ENCODE measurements at places on chromosomes 3 and 15.

GRCh38 chr3:104805042-104805441 is 561.7 kb upstream of the ALCAM start:
- DNase-seq = no peak

GRCh38 chr3:102163039-102163817 is 271.6 kb upstream of the ZPLD1 start:
- peak; percentile 73 for DNase-seq

- DNase-seq = no peak
Measured at GRCh38 chr3:187706971-187707370, 4.6 kb upstream of the RTP2 start.

DNA sequence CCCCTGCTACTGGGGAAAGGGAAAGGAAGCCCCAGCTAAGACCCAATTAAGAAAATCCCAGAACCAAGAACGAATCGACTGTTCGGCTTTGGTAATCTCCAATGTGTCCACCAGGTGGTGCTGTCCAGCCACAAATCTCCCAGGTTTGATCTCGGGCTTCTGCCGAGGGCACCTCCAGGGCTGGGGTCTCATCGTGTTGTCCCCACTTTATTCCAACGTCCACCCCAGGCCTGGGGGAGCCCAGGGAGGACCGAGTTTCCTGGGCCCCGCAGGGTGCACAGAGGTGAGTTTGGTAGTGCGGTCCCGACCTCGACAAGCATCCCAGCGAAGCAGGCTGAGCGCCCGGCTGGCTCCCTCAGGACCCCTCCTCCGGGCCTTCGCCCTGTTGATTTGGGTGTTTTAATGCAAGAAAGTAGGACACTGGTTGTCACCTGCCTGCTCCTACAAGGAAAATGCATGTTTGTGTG is 185.1 kb downstream of the GOLGA6L6 start:
- DNase-seq = no peak

- no peak for DNase-seq
Measured at GRCh38 chr3:30503446-30503845, 103.0 kb upstream of the TGFBR2 start.

DNA sequence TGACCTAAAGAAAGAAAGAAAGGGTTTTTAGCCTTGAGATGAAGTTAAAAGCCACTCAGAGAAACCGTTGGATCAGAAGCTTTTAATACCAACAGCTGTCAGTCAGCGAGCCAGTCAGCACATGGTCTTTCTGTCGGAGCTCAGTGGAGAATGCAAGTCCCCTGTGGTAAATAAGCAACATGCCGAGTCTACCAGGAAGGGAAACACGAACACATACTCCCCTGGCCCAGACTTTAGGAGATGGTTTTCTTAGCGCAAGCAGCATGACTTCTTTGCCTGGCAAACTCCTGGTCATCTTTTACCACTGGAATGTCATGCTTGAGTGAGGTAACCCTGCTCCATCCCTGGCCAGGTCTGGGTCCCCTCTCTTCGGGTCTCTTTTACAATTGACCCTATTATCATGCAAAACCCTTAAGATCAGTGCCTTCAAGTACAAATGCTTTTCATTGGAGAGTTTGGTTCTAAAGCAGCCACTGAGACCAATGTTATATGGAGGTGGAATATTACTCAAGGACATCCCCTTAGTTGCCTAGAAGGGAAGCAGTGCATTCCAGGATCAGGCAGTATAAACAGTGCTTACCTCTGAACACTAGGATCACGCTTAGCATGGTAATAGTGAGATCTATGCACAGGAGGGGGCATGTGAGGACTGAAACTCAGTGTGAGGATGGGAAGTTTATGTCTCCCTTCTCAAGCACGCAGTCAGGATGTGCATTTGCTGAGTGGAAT is 28.2 kb downstream of the SLCO3A1 start:
- no peak for DNase-seq

DNA sequence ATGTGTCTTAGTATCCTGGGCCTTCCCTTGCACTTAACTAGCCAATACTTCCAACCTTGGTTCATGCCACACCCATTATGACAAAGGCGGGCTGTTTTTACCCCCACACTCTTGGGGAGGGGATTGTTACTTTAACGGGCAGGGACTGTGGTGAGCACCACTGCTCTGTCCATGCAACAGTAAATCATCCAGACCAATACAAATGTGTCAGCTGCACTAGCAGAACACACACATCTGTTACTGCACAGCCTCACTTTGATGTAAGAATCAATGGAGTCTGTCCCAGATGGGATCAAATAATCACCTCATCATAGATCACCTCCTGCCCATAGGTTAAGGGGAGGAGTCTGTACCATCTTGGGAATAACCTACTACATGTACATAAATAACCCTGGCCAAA is 58.1 kb downstream of the NPAP1 start:
- no peak for DNase-seq

DNA sequence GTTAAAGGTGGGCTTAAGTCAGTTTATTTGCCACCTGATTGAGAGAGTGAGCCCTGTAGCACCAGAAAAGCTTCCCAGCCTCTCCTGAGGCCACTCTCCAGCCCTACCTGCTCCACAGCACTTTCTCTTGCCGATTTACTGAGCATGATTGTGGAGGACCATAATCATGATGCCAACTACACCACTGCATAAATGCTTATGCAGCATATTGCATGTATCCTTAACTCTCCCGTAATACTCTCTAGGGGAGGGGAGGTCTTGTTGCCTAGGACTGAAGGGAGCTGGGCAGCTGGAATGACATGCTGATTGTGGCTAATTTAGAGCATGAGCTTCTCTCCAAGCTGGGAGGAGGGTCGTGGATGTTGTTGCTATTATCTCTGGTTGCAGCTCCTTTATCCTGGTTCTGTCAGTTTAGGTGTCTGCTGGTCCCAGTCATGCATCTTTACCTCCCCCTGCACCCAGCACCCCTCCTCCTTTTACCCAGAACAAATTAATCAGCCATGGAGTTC is 54.3 kb downstream of the GPD1L start:
- DNase-seq = no peak

- no peak for DNase-seq
Measured at GRCh38 chr3:134922101-134922500, 127.0 kb downstream of the EPHB1 start.

DNA sequence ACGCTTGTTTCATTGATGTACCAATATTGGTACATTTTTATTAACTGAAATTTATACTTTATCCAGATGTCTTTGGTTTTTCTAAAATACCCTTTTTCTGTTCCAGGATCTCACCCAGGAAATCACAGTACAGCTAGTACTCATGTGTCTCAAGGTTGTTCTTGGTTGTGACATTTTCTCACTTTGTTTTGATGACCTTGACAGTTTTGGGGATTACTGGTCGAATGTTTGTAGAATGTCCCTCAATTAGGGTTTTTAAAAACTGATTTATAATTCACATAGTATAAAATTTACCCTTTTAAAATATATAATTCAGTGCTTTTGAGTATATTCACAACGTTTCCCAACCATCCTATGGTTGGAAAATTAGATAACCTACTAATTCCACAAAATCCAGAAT is 6.3 kb upstream of the SNRPN start:
- DNase-seq = no peak

- no peak for DNase-seq
Measured at GRCh38 chr3:123439806-123440580, 8.9 kb downstream of the ADCY5 start.

Data from epithelial cell of proximal tubule (primary cell).